ENCODE measurements at places on chromosomes 12 and 14.

DNA sequence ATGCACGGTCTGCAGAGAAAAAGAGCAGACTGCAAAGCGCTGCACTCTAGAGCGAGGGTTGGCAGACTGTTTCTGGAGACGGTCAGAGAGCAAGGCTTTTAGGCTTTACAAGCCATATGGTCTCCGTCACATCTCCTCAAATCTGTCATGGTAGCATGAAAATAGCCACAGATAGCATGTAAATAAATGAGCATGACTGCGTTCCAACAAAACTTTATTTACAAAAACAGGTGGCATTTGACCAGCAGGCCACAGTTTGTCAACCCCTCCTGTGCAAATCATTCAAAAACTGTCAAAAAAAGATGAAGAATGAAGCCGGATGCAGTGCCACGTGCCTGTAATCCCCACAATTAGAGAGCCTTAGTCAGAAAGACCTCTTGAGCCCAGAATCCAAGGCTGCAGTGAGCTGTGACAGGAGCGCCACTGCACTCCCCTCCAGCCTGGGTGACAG lies 18.9 kb downstream of the SYNE3 start:
- no peak for DNase-seq

DNA sequence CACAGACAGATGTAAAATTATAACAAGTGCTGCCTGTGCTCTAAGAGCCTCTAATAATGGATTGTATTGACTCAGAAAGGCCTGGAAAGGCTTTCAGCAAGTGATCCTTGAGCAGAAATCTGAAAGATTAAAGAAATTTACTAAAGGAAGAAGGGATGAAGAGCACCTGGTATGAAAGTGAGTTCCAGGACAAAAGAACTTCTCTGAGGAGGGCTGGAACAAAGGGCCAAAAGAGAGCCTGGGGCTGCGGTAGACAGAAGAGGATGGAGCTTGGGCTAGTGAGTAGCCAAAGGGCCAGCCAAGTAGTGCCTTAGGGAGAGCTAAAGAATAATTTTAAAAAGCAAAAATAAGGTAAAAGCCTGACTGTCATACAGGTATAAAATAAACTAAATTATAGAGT lies 44.0 kb downstream of the BCAT1 start:
- no peak for DNase-seq

DNA sequence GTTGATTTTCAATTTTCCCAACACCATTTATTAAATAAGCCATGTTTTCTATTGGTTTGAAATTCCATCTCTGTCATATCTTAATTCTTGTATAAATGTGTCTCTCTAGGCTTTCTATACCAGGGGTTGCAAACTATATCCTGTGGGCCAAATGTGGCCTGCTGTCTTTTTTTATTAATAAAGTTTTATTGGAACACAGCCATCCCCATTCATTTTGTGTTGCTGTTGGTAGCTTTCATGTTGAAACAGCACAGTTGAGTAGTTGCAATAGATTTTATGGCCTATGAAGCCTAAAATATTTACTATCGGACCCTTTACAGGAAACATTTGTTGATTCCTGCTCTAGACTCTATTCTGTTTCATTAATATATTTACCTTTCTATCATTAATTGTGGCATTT lies 9.4 kb downstream of the HCFC2 start:
- DNase-seq: no peak

DNA sequence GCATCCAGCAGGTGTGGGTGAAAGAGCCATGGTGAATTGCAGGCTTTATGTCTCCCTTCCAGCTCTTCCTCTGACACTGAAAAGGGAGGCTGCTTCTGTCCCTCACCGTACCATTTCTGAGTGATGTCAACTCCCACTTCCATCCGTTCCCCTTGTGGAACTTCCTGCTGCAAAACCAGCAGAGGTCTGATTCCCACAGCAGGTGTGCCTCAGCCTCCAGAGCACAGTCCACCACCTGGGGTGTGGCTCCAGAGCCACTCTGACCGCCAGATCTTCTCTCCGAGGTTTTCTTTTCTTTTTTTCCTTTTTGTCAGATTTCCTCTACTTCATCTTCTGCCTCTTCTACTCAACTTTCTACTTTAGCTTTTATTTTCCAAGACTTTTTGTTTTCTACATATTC lies 62.7 kb downstream of the CDC42BPB start:
- no peak for DNase-seq

DNA sequence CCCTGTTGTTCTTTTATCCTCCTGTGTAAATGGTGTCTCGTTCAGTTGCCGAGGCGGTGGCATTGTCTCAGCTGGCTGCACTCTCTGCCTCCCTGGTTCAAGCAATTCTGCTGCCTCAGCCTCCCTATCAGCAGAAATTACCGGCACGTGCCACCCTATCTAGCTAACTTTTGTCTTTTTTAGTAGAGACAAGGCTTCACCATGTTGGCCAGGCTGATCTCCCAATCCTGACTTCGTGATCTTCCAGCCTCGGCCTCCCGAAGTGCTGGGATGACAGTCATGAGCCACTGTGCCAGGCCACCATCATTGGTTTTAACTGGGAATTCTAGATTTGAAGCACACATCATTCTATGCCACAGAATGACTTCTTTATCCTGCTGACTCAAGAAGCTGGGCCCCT lies 175.3 kb upstream of the ALG10B start:
- no peak for DNase-seq

DNA sequence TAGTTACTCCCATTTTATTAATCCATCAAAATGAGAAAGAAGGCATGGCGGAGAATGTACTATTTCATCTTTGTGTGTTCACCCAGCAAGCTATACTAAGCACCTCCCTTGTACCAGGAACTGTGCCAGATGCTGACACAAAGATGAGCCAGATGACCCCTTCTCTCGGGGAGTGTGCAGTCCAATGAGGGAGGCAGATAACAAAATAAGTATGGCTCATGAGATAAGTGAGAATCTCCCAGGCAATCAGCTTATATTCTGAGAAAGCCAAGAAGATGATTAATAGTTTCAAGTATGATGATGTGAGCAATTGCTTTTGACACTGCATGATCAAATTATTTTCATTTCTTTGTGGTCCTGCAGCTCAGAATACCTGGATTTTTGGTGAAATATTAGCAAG lies 1.3 kb upstream of the TMEM233 start:
- no peak for DNase-seq

DNA sequence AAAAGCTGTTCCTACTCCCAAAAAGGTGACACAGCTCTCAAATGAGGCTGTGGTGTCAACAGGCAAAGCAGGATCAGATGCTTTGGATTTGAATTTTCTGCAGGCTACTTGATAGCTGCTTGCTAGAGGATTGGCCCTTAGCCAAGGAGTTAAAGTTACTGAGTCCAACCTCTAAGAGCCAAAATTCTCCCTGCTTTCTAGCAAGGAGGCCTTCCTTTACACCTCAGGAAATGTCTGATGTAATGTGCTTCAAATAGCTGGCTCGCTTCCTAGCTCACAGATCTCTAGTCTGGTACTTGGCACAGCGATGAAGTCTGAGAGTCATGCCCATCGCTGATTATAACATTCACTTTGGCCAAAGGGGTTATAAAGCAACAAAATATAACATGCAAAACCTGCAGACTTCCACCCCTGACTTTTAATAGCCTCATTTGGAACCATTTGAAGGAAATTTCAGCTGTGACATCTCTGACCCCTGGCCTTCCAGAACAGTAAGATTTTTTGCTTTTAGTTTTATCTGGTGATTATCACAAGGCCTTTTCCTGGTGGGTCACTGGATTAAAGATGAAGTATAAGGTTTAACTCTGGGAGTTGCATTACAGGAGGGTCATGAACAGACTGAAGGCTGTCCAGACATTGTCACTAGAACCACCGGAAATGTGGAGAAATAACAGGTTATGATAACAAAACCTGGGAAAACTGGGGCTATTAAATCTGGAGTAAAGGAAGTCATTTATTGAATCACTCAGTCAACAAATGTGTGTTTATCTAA lies 189.7 kb downstream of the EPS8 start:
- DNase-seq: peak; percentile 52

Measured in upper lobe of left lung (tissue), 6 donors.